ENCODE measurements at places on chromosomes 5 and 9. TPM values are rescaled to one million over a fixed set of nuclear protein-coding genes. Genes with fewer than 3 reads are reported as not detected.

- DNase-seq, result no peak
Observed at GRCh38 chr9:16521868-16522411, 348.5 kb downstream of the BNC2 start.

Gene PBX3
- 10.8 TPM for polyA plus RNA-seq

- DNase-seq, result peak; percentile 86
Observed at GRCh38 chr9:33415501-33416038, 13.2 kb upstream of the AQP7 start.

Gene TOMM5
- 107 TPM for polyA plus RNA-seq

DNA sequence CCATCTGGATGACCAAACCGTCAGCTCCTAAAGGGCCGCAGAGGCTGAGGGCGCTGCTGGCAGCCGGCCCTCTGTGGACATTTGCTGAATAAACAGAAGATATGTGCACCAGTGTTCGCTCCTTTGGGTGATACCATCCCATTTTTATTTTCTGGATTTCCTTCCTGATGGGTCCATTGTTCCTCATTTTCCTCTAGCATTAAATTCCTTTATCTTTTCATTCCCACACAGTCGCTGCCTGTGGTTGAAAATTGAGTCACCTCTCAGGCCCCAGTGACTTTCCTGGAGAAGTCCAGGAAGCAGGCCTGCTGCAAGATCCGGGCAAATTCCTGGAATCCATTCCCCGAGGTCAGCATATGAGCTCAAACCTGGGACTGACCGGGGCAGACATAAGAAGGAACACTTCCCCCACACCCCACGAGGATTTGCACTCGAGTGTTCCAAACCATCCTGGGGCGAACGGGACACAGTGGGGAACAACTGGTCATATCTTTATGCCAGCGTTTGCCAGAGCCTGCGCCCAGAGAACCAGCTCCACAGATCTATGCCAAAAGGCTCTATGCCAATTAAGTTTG is 86.7 kb upstream of the PCA3 start:
- no peak for DNase-seq

DNA sequence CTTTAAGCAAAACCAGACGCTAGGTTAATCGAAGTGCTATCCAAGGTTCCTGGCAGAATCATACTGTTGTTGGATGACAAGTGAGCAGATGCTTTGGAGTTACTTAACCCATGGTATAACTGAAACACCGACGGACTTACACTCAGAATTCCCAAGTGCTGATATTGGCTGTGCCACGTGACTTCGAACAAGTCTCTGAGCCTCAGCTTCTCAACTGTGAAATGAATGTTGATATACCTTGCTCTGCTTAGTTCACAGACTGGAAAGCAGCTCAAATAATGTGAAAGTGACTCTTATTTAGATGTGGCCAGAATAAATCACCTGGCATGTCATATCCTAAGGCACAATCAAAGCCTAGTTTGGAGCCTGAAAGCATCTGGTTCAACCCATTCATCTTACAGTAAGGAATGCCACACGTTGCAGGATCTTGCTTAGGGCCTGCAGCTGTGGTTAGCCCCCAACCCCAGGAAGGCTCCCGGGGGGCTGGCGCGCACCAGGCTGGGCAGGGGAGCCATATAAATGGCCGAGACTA is 759 bp downstream of the GEMIN5 start:
- DNase-seq, result no peak

GRCh38 chr9:72894342-72894741 is 58.5 kb downstream of the ALDH1A1 start:
- no peak for DNase-seq

Gene PIP5K1B
- 0.24 TPM for polyA plus RNA-seq

GRCh38 chr9:137833721-137834613 is 43.6 kb upstream of the CACNA1B start:
- no peak for DNase-seq

GRCh38 chr5:154791535-154791934 is 36.4 kb downstream of the LARP1 start:
- DNase-seq, result no peak

Gene BAAT
- polyA plus RNA-seq, result 136 TPM

DNA sequence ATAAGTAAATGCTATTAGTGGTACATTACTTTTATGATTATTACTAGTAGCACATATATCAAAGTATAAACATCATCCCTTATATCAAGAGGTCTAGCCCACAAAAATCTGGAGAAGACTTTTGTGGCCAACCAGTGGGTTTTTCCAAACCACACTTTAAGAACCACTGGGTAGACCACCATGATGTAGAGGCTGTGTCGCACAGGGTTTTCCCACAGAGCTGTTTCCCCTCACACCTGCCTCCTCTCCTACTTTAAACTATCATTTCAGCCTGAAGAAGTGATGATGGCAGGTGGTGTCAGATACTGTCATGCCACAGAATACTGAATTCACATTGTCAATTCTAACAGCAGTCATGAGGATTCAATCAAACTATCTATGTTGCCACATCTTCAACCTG is 109.2 kb downstream of the FBXW11 start:
- no peak for DNase-seq

Gene PCDHB15
- 0.21 TPM for polyA plus RNA-seq

DNA sequence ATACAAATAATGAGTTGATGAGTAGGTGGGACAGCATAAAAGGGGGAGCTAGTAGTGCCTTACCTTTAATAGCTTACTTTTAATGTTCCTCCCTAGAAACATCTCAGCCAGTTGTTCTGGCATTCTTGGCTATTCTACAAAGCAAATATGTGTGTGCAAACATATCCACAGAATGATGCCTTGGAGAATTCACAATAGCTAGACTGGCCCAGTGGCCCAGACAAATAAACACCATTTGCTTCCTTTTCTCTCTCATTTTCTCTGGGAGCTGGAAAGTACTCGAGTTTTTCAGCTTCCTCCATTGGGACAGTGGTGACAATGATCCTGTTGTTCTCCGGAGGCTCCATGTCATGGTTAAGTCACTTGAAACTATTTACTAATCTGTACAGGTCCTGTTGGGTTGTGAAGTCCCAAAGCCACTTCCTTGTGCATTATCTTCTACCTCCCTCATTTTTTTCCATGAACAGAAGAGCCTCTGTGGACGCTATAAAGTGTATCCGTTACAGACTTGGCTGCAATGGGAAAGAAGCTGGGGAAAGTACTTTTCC is 122.9 kb downstream of the DMAC1 start:
- no peak for DNase-seq

All from liver (tissue), 10 donors.